Progenitor cell of endocrine pancreas (in vitro differentiated cells): ENCODE measurements at places on chromosomes 3 and 15. TPM values are rescaled to one million over a fixed set of nuclear protein-coding genes. Genes with fewer than 3 reads are reported as not detected.

- DNase-seq = no peak
- H3K36me3 ChIP-seq = no peaks in the 10 kb centered on the region
- no peak overlapping the region for H3K4me3 ChIP-seq
Measured at GRCh38 chr3:108755686-108756085, 1.5 kb downstream of the RETNLB start.

GRCh38 chr3:183485093-183485492 lies 56.7 kb upstream of the MCF2L2 start:
- no peak overlapping the region for H3K27ac ChIP-seq
- H3K4me1 ChIP-seq = peaks cover 3% of the 10 kb centered on the region
- H3K36me3 ChIP-seq = no peaks in the 10 kb centered on the region
- H3K27me3 ChIP-seq = no peaks in the 10 kb centered on the region
- no peak overlapping the region for H3K4me3 ChIP-seq

- H3K4me3 ChIP-seq = no peak overlapping the region
- no peaks in the 10 kb centered on the region for H3K36me3 ChIP-seq
- no peak overlapping the region for H3K27ac ChIP-seq
- no peak for DNase-seq
- H3K27me3 ChIP-seq = peaks cover 7% of the 10 kb centered on the region
Measured at GRCh38 chr3:181358562-181358961, 353.2 kb upstream of the SOX2 start.

DNA sequence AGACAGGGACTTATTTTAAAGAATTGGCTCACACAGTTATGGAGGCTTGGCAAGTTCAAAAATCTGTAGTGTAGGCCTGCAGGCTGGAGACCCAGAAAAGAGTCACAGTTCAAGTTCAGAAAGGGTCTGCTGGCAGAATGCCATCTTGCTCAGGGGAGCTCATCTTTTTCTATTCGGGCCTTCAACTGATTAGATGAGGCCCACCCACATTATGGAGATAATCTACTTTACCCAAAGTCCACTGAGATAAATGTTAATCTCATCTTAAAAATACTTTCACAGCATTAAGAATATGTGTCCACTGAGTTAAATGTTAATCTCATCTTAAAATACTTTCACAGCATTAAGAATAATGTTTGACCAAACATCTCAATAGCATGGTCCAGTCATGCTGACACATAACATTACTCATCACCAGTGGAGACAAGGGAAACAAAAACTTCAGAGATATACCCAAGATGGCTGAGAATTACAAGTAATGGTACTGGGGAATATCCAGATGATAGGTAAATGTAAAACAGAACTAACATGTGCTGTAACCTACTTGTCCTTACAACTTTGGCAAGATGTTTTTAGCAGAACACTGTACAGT lies 74.3 kb upstream of the STAC start:
- H3K4me1 ChIP-seq = no peaks in the 10 kb centered on the region
- H3K27ac ChIP-seq = no peak overlapping the region
- H3K27me3 ChIP-seq = peaks cover 12% of the 10 kb centered on the region
- no peak for DNase-seq

- H3K36me3 ChIP-seq = no peaks in the 10 kb centered on the region
- H3K27me3 ChIP-seq = peaks cover 4% of the 10 kb centered on the region
- DNase-seq = no peak
- no peak overlapping the region for H3K27ac ChIP-seq
Measured at GRCh38 chr3:26591926-26592325, 30.6 kb upstream of the LRRC3B start.

The SI gene
- total RNA-seq = 2.0 and 2.7 TPM in 2 replicates

The GASK1A gene
- total RNA-seq = 1.9 and 2.3 TPM in 2 replicates

The COL6A5 gene
- not detected in 2 replicates for total RNA-seq
